CD4-positive, alpha-beta T cell treated with Interleukin-15 for 1 hour (primary cell): ENCODE measurements at places on chromosomes 16 and 17.

DNA sequence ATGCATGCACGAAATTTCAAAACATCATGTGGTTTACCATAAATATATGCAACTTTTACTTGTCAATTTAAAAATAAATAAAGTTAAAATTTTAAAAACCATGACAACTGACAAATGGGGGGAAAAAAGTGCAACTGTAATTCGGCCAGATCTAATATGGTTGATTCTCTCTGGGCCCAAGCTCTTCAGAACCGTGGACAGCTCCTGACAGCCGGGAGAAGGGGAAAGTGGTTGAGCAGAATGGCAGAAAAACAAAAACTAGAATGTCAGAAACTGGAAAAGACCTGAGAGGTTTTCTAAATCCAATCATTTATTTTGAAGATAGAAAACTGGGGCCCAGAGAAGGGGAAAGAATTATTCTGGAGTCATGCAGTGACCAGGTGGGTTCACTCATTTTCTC, 126.6 kb downstream of the TMEM132E start:
- no peak for DNase-seq

GRCh38 chr16:53545433-53545832, 42.4 kb upstream of the AKTIP start:
- DNase-seq, result peak; percentile 54

DNA sequence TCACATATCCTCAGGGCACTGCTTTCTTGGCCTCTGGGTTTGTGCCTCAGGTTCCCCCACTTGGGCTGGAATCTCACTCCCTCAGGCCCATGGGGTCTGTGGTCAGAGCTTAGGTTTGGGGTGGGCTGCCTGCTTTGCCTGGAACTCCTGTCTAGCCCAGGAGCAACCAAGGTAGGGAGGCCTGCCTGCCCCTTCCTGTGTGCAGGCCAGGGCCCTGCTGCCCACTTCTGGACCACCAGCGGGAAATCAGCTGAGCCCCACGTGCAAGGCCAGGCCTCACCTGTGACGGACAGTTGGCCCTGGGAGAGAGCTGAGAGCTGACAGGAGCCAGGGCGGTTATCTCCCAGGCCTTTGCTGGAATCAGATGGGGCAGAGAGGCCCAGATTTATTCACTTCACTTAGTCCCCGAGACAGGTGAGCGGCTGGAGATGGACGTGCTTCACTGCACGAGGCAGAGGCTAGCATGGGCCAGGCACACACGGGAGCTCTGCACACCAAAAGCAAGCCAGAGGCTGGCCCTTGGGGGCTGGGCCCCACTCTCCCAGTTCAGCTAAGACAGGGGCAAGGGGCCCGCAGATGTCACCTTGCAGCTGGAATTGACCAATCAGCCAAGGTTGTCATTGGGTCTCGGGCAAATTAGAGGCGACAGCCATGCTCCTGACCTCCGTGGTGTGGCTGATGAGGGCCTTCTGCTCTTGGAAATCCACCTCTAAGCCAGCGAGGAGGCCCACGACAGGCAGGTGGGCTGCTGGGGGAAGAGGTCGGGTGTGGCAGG, 49.9 kb upstream of the DOC2B start:
- DNase-seq, result peak; percentile 12

- no peak for DNase-seq
These were observed 345.2 kb upstream of the TBX2 start for GRCh38 chr17:61054436-61054835.

GRCh38 chr17:6035801-6036394, 34.3 kb upstream of the WSCD1 start:
- DNase-seq, result no peak
